ENCODE measurements at places on chromosomes 11 and 22. TPM values are rescaled to one million over a fixed set of nuclear protein-coding genes. Genes with fewer than 3 reads are reported as not detected.

The MN1 gene
- total RNA-seq, result 0.42 TPM

The MIOX gene
- not detected for total RNA-seq

The SLCO2B1 gene
- total RNA-seq, result 0.13 TPM

The TNNT3 gene
- not detected for total RNA-seq

The OR8D4 gene
- 0.04 TPM for total RNA-seq

The KCNE3 gene
- 0.40 TPM for total RNA-seq

DNA sequence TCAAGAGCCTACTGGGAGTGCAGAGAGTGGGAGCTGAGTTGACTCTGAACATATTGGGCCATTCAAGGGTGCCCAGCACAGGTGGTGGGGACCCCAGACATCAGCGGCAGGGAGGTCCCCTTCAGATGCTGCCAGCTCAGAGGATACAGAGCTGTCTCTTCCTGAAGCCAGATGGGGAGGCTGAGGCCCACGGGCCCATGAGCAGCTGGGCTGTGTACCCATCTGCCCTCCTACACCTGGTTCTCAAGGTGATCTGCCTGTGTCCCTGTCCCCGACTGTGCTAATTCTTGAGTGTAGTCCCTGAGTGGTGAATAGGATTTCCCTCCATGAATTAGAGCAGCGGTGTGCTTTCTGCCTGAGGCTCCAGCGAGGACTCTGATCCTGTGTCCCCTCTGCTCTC is 76.3 kb downstream of the MICAL2 start:
- DNase-seq, result no peak

DNA sequence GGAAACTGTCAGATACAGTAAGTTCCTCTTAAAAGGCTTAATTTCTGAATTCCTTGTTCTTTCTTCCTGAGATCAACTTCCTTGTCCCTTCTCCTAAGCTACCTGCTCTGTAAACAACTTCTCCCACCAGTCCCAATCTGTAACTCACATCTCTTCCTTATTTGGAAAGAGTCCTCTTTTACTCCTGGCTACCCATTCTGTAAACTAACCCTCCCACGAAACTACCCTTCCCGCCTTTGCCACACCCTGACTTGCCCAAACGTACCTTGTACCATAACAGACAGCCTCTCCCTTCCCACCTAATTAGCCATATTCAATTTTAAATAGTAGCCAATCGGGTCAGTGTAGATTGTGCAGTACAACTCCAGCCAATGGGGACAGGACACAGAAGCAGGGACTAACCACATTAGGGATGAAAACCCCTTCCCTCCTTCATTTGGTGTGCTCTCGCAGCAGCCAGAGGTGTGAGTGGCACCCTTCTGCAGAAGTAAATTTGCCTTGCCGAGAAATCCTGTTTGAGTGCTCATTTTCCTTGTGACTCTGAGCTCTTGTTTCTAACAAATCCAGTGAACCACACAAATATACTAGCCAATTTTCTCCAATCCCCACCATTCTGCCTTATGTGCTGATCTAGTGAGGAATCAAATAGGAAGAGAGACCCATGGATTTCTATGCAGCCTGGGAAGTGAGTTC is 49.5 kb downstream of the ZNF280B start:
- DNase-seq, result no peak

GRCh38 chr22:48356731-48357130 is 1470.9 kb downstream of the BRD1 start:
- no peak for DNase-seq

GRCh38 chr11:104095791-104096190 is 59.4 kb downstream of the DDI1 start:
- DNase-seq, result no peak

DNA sequence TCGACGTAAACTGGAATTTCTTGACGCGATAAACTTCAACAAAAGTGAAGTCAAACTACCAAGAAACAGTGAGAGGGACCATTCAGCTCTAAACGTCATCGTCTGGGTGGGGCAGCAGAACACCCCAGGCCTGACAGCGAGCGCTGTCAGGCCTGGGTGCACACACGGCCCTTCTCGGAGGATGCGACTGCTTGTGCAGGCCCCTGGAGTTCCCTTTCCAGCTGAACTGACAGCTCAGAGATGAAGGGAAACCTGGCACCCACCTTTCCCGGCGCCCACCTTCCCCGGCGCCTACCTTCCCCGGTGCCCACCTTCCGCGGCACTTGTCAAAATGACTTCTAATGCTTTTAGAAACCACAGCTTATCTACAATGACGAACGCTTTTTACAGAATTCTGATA is 47.9 kb downstream of the CERK start:
- DNase-seq, result no peak

GRCh38 chr11:69539416-69540117 is 58.1 kb downstream of the LINC01488 start:
- DNase-seq, result no peak

GRCh38 chr11:60854847-60855725 is 664 bp downstream of the PTGDR2 start:
- no peak for DNase-seq

DNA sequence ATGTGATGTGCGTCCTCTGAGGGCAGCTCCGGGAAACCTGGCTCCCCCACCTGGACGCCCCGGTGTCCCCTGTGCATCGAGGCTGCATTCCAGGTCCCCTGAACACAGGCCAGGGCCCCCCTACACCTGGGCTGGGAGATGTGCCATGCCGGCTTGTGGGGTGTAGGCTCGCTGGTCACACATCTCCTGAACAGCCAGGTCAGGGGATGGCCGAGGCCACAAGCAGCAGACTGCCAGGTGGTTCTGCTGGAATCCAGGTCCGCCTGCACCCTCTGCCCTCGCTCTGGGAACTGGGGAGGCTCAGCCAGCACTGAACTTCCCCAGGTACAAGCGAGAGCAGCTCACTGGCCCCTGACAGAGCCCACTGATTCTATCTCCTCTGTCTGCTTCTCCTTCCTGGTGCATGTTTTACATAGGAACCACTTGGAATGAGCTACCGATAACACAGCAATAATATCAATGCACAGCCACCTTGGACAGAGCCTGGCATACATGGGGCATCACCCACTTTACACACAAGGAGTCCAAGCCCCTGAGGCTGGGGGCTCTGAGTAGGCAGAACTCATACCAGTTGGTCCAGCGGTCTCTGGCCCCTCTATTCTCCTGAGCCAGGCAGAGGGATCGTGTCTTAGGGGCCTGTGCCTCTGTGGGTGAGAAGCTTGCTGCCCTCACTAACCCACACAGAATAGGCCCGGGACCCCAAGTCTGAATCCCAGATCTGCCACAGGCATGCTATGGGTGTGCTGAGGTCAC is 46.8 kb downstream of the TBX1 start:
- DNase-seq, result no peak

DNA sequence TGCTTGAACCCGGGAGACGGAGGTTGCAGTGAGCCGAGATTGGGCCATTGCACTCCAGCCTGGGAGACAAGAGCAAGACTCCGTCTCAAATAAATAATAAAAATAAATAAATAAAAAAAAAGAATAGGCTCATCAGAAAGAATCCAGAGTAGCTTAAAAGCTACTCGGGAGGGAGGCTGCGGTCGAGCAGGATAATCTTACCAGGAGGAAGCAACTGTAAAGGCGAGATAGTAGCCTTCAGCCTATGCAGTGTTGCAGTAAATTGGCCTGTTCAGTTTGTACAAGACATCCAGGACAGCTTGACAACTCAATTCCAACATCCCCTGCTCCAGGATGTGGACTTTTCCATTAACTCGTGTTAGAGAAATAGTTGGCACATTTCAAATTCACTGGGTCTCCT is 1164.7 kb downstream of the LRRC4C start:
- no peak for DNase-seq

- DNase-seq, result no peak
Observed at GRCh38 chr11:119786431-119787073, 57.6 kb upstream of the NECTIN1 start.

Measured in pulmonary artery endothelial cell (primary cell).